ENCODE measurements at places on chromosomes 7 and 10.
A peak's percentile ranks its signal among the peaks of the same experiment; 100 is the strongest.

DNA sequence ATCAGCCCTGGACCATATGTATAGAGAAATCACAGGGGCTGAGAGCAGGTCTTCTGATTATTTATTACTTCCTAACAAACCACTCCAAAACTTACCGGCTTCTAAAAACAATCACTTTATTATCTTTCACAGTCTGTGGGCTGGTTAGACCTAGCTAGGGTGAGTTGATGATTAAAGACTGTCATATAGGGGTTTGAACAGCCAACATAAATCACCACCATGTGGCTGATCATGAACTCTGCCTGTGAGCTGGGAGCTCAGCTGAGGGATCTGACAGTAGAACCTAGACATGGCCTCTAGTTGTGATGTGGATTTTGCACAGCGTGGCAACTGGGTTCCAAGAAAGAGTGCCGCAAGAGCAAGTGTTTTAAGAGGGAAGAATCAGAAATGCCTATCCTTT lies 305.4 kb downstream of the CSTF2T start:
- no peak for DNase-seq

DNA sequence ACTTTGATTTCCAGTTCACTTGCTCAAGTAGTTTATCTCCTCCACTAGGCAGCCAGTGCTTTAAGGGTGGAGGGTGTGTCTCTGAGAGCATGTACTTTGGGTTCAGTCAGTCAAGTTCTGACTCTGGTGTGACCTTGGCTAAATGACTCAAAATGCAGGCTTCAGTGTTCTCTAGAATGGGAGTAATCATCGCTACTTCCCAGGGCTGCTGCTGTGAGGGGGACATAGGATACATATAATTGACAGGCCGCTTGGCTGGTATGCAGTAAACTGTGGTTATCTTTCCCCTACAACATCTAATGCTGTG lies 3.5 kb downstream of the PTPRE start:
- DNase-seq = no peak

- DNase-seq = no peak
Measured at GRCh38 chr7:45655539-45655938, 81.4 kb downstream of the ADCY1 start.

DNA sequence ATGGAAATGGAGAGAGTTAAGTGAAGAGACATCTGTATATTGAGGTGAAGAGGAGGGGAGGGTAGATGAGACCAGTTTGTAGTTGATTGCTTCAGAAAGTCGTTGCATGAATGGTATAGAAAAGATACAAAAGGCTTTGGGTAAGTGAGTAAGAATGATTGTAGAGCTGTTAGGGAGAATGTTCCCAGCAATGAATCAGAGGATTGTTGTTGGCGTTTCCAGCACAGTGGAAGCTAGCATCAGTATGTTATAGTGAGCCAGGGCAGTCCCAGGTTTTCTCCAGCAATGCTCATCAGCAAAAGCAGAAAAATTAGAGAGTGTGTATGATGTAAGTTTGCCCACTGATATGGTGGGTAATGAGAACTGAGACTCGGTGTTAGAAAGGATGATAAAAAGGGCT lies 15.4 kb upstream of the CDK6 start:
- no peak for DNase-seq

- DNase-seq = no peak
Measured at GRCh38 chr10:122140461-122140902, 130.6 kb upstream of the BTBD16 start.

DNA sequence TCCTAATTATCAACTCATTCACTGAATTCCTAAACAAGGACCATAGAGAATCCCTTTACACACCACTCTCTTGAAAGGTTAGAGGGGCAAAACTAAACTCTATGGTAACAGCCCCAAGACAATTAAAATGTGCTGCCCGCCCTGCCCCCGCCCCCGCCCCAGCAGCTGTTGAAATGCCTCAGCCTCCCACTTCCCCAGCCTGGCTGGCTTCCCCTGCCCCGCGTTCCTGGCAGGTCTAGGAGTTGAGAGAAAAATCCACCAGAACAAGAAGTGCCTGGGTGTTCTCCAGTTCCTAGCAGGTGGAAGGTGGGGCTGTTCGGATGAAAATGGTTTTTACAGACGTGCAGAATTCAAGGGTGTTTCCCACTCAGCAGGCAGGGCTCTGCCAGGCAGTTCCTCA lies 109.5 kb upstream of the ZEB1 start:
- no peak for DNase-seq

- no peak for DNase-seq
Measured at GRCh38 chr10:26044141-26044749, 110.2 kb downstream of the MYO3A start.

- DNase-seq = no peak
Measured at GRCh38 chr7:1474736-1475135, 15.5 kb upstream of the MICALL2 start.

DNA sequence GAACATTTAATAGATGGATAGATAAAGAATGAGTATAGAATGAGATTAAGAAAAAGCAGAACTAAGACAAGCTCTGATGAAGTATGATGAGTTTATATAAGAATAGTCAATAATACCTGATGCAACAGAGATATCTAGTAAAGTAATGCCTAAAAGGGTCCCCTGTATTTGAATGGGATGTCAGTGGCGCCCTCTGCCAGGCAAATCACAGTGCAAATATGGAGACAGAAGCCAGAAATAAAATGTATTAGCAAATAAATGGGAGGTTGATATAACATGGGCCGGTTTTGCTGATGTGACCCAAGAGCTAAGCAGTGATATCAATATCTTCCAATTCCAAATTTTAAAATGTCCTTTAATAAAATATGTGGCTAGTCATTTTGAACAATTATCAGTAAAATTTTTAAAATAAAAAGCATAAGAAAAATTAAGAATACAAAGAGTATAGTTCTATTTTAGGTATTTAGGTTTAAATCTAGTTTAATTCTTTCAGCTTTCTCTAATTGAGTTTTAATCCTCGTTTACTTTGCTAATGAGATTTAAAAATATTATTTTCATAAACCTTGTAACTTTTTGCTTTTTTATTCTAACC lies 62.6 kb downstream of the ADK start:
- peak; percentile 13 for DNase-seq

DNA sequence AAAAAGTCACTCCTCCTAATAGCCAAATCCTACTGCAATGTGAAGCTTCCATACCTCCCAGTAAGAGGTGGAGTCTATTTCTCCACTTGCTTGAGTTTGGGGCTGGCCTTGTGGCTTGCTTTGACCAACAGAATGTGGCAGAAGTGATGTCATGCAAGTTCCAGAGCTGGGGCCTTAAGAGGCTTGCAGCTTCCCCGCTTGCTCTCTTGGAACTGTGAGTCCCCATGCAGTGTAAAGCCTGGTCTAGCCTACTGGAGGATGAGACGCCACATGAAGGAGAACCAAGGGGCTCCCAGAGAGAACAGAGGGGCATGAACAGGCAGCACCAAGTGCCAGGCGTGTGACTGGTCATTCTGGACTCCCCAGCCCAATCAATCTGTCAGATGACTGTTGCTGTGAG lies 58.6 kb upstream of the OPALIN start:
- DNase-seq = no peak

DNA sequence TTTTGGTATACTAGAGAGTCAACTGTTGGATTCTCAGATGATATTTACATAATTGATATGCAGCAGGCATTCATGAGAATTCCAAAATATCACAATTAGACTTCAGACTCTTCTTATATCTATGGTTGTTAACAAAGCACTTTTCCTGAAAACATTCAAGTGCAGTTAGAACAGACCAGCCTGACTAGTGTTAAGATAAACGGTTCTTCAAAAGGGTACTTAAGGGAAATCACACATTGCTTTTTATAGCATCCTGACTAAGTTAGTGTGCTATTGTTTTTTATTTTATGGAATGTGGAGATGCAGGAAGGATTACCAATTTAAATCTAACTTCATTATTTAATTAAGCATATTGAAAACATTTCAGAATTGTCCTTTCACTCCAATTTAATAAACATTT lies 405.1 kb downstream of the PLXDC2 start:
- no peak for DNase-seq

DNA sequence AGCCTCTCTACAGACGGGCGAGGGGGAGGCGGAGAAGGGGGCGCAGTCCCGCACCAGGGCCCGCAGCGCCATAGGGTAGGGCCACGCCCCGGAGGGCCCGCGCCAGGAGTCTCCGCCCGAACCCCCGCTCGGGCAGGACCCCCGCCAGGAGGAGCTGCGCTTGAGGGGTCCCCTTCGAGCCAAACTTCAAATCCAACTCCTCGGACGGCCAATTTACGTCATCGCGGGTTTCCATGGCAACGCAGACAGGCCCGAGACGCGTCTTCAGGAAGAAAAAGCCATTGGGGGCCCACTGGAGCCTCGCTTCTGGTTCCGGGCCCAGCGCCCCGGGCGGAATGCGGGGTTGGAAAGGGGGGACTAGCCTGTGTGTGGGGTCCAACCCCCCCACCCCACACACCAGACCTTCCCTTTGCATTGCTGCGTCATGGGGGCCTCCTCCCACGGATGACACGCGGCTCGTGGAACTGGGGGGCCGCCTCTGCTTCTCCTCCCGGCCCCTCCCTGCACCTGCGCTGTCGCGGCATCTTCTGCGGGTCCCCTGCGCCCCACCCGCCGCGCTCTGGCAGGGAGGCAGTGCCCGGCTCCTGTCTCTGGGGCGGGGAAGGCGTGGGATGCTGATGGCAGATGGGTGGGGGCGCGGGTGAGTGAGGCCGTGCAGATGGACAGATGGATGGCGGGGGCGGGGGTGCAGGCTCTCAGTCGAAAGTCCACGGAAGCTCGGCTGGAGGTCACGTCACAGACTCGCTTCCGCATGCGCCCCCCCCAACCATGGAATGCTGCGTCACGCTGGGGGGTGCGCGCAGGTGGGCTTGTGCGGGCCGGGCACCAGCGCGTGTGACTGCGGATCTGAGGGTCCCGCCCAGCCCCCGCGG lies 1.2 kb downstream of the CALY start:
- peak; percentile 68 for DNase-seq

DNA sequence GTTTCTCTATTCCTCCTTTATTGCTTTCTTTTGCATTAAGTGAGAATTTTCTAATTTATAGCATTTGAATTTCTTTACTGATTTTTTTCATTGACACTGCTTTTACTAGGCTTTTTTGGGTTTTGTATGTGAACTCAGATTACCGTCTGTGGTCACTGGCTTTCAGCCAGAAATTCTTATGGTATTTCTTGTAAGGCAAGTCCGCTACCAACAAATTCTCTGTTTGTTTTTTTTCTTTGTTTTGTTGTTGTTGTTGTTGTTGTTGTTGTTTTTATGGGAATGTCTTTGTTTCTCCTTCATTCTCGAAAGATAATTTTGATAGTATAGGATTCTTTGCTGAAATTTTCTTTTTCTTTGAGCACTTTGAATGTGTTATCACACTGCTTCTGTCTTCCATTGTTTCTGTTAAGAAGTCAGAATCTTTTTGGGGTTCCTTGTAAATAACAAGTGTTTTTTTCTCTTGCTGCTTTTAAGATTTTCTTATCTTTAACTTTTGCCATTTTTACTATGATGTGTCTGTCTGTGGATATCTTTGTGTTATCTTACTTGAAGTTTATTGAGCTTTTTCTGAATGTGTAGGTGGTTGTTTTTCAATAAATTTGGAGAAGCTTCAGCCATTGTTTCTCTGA lies 7.2 kb downstream of the NET1 start:
- no peak for DNase-seq

DNA sequence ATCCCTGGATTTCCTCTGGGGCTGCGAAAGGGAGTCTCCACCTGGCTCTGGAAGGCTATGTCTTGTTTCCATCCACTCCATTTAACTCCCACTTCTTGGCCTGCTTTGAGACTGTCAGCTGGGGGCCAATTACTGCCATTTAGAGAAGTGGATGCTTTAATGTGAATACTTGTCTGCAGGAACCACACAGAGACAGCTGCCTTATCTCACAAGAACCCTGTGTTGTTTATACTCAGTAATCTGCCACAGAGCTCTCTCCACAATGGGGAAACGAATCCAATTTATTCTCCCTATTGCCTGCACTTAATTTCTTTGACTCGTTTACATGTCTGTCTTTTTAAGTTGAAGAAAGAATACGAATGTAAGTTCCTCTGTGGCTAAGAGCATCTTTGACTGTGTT lies 787.0 kb upstream of the C7orf33 start:
- DNase-seq = no peak

- DNase-seq = no peak
Measured at GRCh38 chr10:27035163-27035562, 65.1 kb downstream of the ANKRD26 start.

DNA sequence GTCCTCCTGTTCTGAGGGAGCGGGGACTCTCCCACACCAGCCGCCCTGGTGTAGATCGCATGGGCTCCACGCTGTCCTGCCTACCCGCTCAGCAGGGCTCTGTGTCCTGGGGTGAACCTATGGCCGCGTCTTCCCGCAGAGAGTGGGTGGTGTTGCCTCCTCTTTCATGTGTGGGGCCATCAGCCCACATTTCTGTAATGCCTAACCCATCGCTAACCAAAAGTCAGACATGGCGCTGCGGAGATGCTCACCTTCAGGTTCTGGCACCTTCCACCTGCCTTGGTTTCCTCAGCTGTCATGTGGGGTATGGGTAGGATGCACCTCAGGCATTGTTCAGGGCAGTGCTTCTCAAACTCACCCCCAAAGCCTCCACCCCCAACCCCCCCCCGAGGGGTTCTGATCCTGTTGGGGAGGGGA lies 50.5 kb upstream of the CAMK2B start:
- no peak for DNase-seq

DNA sequence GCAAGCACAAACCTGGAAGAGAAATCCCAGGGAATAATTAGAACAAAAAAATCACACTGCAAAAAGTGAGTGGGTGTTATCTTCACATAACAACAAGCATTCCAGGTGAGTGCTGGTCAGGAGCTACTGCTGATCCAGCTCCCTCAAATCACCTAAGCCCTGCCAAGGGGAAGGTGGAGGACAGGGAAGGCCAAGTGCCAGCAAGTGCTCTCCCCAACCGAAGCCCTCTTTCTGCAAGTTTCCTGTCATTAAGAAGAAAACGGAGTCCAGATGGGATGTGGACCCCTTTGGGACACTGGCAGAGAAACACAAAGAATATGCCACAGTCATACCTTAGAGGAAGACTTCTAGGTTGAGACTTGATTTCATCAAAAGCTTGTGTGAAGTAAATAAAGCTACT lies 933.0 kb upstream of the ZNF722 start:
- no peak for DNase-seq

DNA sequence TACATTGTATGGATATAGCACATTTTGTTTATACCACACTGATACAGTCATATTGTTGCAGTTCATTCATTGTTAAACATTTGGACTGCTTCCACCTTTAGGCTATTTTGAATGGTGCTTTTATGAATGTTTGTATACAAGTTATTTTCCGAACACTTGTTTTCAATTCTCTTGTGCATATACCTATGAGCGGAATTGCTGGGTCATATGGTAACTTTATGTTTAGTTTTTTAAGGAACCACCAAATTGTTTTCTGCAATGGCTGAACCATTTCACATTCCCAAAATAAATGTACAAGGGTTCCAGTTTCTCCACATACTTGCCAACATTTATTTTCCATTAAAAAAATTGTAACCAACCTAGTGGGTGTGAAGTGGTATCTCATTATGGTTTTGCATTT lies 4.0 kb upstream of the EXOC4 start:
- DNase-seq = no peak

GRCh38 chr10:77949167-77949566 lies 22.6 kb upstream of the DLG5 start:
- DNase-seq = no peak

DNA sequence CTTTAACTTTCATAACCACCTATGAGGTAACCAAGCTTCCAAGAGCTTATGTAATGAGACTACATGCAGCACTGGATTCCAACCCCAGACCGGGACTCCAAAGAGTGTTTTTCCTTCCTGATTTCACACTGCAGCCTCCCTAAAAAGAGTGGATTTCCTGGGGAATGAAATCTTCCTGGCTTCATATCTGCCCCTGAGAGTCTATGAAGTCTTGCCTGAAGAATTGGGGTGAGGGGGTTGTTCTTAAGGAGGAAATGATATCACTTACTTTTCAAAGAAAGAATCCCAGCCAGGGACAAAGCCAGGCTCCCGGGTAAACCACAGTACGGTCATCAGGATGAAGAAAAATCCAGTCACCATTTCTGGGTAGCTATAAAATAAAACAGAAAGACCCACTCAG lies 29.7 kb downstream of the STMP1 start:
- no peak for DNase-seq

Measured in activated T-helper 1 cell treated with anti-CD3 and anti-CD28 coated beads, Interleukin-2, amount 50 U/mL, for 16 hours (primary cell).